ENCODE measurements at places on chromosomes 2 and 18.
A peak's percentile ranks its signal among the peaks of the same experiment; 100 is the strongest.

DNA sequence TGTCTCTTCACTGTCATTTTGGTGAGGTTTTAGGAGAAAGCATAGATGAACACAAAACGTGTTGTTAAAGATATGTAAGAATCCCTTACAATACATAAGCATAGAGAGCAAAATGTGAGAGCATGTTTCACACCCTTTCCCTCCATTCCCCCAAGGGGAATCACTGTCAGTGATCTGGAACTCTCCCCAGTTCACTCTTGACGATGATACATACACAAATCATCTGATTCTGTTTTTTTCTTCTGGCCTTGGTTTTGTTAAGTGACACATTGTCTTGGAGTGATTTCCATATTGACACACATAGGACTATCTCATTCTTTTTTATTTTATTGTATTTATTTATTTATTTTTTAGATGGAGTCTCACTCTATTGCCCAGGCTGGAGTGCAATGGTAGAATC is 53.7 kb upstream of the TANC1 start:
- no peak for DNase-seq

DNA sequence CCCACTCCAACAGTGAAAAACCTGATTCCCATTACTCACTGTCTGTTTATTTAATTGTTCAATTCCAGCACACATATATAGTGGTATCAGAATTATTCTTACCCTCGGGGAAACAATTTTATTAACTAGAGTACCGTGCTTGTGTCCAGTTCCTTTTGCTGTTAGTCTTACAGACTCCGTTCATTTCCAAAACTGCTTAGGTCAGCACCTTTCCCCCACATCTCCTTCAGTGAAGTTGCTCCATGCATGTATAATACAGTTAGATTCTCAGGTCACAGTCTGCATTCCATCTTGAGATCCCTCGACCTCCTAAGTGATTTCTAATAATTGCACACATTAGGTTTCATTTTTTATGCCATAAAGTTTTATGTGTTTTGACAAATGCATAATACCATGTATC is 56.3 kb upstream of the ZNF521 start:
- no peak for DNase-seq

GRCh38 chr2:237996021-237996593 is 29.3 kb downstream of the UBE2F start:
- no peak for DNase-seq

- DNase-seq: no peak
Measured at GRCh38 chr2:58908501-58909154, 667.5 kb upstream of the FANCL start.

DNA sequence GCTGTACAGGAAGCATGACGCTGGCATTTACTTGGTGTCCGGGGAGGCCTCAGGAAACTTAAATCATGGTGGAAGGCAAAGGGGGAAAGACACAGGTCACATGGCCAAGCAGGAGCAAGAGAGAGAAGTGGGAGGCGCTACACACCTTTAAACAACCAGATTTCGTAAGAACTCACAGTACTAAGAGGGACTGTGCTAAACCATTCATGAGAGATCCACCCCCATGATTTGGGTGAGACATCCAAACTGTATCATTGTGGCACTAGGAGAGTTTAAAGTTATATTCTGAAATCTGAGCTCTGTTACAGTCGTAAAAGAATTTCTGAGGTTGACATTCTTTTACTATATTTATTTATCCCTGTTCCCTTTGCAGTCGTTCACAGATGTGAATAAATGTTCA is 116.6 kb downstream of the ICA1L start:
- DNase-seq: no peak

DNA sequence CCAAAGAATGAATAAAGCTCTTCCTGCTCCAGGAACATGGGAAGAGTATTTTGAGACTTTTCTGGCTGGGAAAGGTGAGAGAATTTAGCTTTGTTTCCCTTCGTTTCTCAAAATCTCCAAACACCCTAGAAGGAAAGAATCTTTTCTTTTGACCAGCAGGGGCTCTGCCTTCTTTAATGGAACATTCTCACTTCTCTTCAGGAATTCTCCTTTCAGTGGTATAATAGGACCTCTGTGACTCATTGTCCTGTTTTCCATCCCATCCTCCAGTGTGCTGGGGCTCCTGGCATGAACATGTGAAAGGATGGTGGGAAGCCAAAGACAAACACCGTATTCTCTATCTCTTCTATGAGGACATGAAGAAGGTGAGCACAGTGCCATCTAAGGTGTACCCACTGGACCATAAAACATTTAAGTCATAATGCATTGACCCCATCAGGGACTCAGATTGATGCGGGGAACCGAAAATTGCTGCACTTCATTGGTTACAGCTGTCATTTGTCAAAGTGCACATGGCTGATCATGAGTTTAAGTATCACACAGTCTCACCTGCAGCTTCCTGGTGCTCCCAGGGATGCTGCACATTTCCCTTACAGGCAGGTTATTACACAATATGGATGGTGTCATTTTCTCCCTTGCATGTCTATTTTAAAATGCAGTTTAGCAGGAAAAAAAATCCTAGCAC is 5.5 kb downstream of the SULT1C4 start:
- DNase-seq: no peak

DNA sequence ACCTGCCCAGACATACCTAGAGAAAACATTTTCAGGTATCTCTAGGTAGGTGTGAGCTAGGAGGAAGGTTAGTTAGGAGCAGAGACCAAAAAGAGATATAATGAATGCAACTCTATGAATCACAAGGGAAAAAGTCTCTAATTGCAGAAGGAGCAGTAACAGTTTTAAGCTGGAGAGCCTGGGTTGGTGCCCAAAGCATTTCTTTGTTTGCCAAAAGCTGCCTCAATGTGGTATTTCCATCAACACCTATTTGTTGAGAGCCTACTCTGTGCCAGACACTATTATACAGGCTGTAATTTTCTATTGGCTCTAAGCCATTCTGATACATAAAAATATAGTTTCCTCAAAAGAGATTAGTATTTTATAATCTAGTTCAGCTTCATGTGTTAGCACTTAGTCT is 141.6 kb downstream of the UBE2E3 start:
- no peak for DNase-seq

- DNase-seq: no peak
Measured at GRCh38 chr2:105820691-105821090, 76.0 kb downstream of the NCK2 start.

DNA sequence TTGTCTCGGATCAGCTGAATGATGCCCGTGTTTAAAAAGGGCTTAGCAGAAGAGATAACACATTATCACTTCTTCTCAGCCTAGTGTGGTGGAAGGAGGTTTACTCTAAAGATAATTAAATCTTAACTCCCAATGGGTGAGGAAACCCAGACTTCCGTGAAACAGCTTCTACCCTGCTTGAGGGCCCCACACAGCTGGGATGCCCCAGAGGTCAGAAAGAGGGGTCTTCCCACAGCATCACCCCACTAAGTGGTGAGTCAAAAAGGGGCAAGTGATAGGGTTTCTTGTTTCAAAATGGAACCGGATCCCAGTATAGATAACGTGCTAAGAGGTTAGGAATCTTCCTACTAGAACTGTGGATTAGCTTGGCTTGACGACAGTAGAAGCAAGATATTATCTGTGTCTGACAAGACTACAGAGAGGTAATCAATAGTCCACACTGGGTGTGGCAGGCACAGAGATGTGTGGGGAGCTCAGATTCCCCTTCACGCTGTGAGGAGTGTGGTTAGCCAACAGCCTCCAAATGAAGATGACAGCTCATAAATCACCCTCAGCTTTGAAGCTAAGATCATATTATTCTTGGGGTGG is 129.6 kb upstream of the COPS8 start:
- no peak for DNase-seq

- no peak for DNase-seq
Measured at GRCh38 chr2:238789317-238789806, 58.5 kb upstream of the TWIST2 start.

DNA sequence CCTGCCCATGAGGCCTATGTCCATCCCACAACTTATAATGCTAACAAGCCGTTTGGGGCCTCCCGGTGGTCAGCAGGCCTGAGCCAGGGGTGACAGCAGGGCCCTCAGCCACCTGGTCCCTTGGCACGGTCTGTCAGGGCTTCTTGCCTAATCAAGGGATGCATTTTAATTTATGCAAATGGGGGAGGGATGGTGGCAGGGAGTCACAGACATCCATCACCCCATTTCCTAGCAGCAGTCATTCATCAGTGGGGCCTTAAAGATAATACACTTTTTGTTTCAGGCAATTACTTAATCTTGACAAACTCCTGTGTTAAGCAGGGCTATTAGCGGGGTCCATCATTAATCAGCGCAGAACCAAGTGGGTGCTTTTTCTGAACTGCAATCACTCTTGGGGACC is 174.5 kb downstream of the GLI2 start:
- no peak for DNase-seq

- no peak for DNase-seq
Measured at GRCh38 chr18:70421471-70422390, 132.9 kb downstream of the SOCS6 start.

DNA sequence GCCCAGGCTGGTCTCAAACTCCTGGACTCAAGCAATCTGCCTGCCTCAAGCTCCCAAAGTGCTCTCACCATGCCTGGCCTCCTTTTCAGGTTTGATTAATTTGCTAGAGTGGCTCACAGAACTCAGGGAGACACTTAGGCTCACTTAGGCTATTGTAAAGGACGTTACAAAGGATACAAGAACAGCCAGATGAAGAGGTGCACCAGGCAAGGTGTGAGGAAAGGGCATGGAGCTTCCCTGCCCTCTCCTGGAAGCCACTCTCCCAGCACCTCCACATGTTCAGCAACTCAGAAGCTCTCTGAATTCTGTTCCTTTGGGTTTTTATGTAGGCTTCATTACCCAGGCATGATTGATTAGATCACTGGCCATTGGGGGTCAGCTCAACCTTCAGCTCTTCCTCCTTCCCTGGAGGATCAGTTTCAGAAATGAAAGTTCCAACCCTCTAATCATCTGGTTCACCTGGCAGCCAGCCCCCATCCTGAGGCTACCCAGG is 78.7 kb upstream of the RGPD5 start:
- no peak for DNase-seq

DNA sequence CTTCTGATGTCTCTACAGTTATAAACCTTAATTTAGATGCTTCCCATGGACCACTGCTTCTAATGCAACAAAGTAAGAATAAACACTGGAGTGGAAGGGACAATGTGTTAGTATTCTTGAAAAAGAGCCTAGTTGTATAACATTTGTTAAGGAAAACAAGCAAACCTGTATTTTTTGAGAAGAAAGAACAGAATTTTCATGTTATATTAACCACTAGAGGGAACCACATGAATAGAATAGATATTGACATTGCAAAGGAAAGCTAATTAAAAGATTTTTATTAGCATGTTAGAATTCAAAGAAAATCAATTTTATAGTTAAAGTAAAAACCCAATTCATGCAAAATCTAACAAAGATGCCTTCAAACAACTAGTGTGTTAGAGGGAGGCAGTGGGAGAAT is 151.2 kb upstream of the BARD1 start:
- no peak for DNase-seq

- no peak for DNase-seq
Measured at GRCh38 chr2:240917684-240918257, 11.6 kb downstream of the CROCC2 start.

GRCh38 chr2:183037553-183038340 is 510 bp downstream of the NCKAP1 start:
- peak; percentile 41 for DNase-seq

DNA sequence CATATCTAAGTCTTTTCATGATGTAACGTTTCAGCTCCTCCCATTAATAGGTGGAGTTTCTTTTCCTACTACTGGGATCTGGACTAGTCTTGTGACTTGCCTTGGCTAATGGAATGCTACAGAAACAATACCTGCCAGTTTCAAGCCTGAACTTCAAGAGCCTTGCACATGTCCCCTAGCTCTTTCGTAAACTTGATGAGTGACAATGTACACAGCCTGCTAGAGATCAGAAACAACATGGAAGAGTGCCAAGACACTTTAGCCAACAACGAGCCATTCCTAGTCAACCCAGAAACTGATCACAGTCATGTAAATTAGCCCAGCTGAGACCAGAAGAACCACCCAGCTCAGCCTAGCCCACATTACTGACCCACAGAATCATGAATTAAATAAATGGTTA is 24.8 kb upstream of the STK39 start:
- no peak for DNase-seq

- no peak for DNase-seq
Measured at GRCh38 chr2:15367715-15368114, 193.4 kb downstream of the NBAS start.

DNA sequence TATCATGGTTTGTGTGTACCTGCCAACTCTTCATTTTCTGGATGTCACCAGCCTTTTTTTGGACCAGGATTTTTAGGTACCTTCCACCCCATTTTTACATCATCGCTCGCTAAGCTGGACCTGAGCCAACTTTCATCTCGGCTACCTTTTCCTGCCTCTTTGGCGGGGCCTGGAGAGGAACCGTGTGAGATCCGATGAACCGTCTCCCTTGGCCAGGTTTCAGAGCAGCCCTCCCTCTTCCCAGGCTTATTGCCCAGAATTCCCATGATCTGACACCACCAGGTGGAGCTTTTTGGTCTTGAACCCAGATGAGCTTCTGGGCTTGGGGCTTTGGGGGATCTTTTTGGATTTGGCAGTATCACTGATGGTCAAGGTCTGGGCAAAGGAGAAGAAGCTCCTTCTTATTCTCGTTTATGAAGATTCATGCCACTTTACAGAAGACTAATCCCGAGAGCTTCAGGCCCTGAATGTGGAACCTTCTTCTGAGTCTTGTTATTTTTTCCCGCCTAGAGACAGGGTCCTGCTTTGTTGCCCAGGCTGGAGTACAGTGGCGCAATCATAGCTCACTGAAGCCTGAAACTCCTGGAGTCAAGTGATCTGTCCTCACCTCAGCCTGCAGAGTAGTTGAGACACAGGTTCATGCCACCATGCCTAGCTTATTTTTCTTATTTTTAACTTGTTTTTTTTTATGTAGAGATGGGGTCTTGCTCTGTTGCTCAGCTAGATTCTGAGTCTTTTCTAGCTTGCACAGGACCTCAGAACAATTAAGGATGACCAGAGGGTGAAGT is 50.4 kb downstream of the GATA6 start:
- no peak for DNase-seq

- DNase-seq: no peak
Measured at GRCh38 chr18:6118080-6118479, 222.8 kb upstream of the TMEM200C start.

DNA sequence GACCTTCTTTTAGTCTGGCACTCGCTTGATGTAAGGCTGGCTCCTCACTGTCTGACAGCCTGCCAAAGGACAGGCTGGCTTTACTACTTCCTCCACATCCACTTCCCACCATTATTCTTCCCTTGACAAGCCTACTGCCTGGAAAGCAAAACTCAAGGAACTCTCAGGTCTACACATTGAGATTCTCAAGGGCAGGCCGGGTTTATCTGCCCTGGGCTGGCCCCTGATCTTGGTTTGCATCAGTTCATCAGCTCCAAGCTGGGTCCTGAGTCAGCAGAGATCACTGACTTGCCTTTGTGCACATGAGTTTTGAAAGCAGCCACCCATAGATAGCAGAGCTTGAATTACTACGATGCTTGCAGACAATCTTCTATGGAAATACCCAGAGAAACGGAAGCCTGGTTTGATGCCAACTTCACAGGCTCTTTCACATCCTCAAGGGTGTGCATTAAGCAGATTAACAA is 53.9 kb downstream of the KCTD18 start:
- DNase-seq: peak; percentile 70

- no peak for DNase-seq
Measured at GRCh38 chr2:31886700-31887099, 124.1 kb downstream of the MEMO1 start.

GRCh38 chr2:219327719-219328118 is 4.8 kb downstream of the RESP18 start:
- no peak for DNase-seq

GRCh38 chr18:35968278-35968880 is 4.1 kb upstream of the RMP24 start:
- DNase-seq: no peak

GRCh38 chr2:201962774-201963562 is 70.7 kb upstream of the FZD7 start:
- DNase-seq: no peak

GRCh38 chr2:112811841-112812306 is 24.7 kb downstream of the IL1B start:
- DNase-seq: no peak
